Naive thymus-derived CD8-positive, alpha-beta T cell (primary cell): ENCODE measurements at places on chromosomes 3 and 15.

DNA sequence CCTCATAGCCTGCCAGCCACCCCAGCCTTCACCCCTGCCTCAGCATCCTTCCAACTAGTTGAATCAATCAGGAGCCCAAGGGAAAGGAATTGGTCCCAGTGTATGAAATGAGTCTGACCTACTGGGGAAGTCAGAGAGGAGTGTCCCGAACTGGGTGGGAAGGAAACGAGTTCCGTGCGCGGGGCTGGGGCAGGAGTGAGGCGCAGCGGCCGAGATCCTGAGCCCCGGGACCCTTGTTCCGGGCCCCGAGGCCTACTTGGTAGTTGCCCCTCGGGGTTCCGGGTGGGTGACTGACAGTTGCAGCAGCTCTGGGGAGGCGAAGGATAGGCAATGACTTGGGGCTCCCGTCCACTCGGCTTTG, 1.1 kb upstream of the PLCL2 start:
- H3K4me3 ChIP-seq = peak overlapping the region; percentile 73
- H3K36me3 ChIP-seq = no peaks in the 10 kb centered on the region
- DNase-seq = no peak
- H3K27ac ChIP-seq = peak overlapping the region; percentile 85
- H3K4me1 ChIP-seq = peaks cover 34% of the 10 kb centered on the region
- no peaks in the 10 kb centered on the region for H3K27me3 ChIP-seq

- DNase-seq = no peak
- no peak overlapping the region for H3K4me3 ChIP-seq
- H3K27me3 ChIP-seq = peaks cover 14% of the 10 kb centered on the region
- H3K27ac ChIP-seq = no peak overlapping the region
- peaks cover 17% of the 10 kb centered on the region for H3K36me3 ChIP-seq
- no peaks in the 10 kb centered on the region for H3K4me1 ChIP-seq
Measured at GRCh38 chr3:4245671-4246070, 57.5 kb upstream of the SETMAR start.

DNA sequence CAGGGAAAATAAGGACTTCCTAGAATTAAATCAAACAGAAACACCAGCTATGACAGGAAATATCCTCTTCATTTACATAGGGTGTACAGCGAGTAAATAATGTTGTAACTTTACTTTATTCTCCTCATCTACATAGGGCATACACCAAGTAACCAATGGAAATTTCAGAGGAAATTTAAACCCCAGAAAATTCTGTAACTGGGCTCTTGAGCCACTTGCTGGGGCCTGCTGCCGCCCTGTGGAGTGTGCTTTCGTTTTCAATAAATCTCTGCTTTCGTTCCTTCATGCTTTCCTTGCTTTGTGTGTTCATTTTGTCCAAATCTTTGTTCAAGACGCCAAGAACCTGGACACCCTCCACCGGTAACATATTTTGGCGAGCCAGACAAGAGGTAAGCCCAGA, 990.4 kb upstream of the CADM2 start:
- H3K4me3 ChIP-seq = no peak overlapping the region
- DNase-seq = no peak
- H3K27me3 ChIP-seq = no peaks in the 10 kb centered on the region
- H3K36me3 ChIP-seq = no peaks in the 10 kb centered on the region
- no peaks in the 10 kb centered on the region for H3K4me1 ChIP-seq
- no peak overlapping the region for H3K27ac ChIP-seq

- no peak overlapping the region for H3K4me3 ChIP-seq
- DNase-seq = no peak
- peaks cover 2% of the 10 kb centered on the region for H3K27me3 ChIP-seq
Measured at GRCh38 chr3:139234491-139234890, 109.3 kb upstream of the MRPS22 start.

DNA sequence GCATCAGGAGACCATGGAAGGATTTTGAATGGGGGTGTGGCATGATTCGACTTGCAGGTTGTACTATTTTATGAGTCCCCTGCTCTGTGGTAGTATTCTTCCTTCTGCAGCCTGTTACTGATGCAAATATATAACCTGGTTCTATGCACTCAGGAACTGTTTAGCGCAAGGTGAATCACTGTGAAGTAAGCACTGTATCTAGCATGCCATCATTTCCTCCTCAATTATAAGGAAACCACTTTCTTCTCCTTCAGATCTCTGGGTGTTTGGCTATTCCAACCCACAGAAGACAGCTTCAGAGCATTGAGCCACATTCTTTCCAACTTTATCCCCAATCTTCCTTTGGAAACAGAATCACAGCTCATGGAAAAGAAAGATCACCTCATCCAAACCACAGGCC, 176.7 kb downstream of the DIPK2A start:
- H3K27me3 ChIP-seq = peaks cover 9% of the 10 kb centered on the region
- no peak for DNase-seq
- no peaks in the 10 kb centered on the region for H3K36me3 ChIP-seq
- H3K27ac ChIP-seq = no peak overlapping the region
- H3K4me1 ChIP-seq = no peaks in the 10 kb centered on the region

GRCh38 chr3:123790254-123791072, 93.7 kb downstream of the MYLK start:
- no peaks in the 10 kb centered on the region for H3K4me1 ChIP-seq
- H3K27ac ChIP-seq = no peak overlapping the region
- H3K36me3 ChIP-seq = no peaks in the 10 kb centered on the region
- peaks cover 3% of the 10 kb centered on the region for H3K27me3 ChIP-seq
- DNase-seq = no peak

GRCh38 chr3:73601011-73601410, 23.7 kb downstream of the PDZRN3 start:
- no peaks in the 10 kb centered on the region for H3K4me1 ChIP-seq
- H3K27ac ChIP-seq = no peak overlapping the region
- H3K36me3 ChIP-seq = no peaks in the 10 kb centered on the region
- H3K27me3 ChIP-seq = peaks cover 1% of the 10 kb centered on the region

DNA sequence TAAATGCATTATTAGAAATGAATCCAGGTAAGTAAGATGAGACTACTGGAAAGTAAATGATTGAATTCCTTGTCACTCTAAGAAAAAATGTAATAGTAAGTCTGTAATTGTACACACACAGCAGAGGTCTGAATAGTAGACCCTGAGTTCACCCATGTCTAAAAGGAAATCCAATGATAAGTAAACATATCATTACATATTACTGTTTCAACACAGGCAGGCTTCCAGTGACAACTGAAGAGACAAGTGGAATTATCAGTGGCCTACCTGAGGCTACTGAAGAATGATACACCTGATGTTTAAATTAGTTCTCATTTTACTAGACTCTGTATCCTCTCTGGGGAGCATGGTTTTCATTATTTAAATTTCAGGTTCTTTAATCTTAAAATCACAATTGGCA, 6.2 kb upstream of the CCNL1 start:
- H3K4me1 ChIP-seq = peaks cover 8% of the 10 kb centered on the region
- no peaks in the 10 kb centered on the region for H3K27me3 ChIP-seq
- H3K4me3 ChIP-seq = no peak overlapping the region
- H3K36me3 ChIP-seq = no peaks in the 10 kb centered on the region

DNA sequence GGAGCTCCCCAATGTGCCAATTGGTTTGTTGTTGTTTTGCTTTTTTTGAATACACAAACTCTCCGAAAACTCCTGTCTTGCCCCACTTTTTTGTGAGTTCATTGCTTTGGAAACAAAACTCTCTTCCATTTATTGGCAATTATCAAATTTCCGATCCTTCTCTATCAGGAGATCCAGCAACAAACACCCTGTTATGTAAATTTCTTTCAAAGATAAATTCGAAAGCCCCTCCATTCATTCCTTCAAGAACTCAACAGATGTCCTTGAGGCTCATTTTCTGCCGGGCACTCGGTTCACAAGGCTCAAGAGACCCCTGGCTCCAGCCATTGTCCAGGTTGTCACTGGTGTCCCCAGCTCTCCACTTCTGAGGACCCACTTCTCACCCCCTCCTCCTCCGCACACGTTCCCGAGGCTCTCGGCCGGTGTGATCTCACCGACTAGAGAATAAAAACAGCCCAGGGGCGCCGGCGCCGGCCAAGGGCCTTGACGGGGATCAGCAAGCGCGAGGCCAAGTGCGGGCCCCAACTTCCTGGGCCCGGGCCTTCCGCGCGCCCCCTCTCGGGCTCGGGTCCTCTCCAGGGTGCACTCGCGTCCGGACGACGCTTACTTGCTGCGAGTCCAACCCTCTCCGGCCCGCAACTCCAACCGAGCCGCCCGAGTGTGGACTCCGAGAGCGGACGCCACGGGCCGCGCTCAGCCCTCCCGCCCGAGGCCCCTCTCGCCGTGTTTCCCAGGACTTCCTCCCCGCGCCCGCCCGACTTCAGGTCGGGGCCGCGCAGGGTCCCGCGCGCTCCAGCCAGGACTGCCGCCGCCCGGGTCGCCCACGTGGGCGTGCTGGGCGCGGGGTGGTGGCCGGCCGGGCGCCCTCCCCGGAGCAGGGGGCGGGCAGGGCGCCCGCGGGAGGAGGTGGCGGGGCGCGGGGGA, 533 bp upstream of the SMAD3 start:
- peak; percentile 28 for DNase-seq
- H3K4me3 ChIP-seq = peak overlapping the region; percentile 68
- no peaks in the 10 kb centered on the region for H3K27me3 ChIP-seq
- no peaks in the 10 kb centered on the region for H3K36me3 ChIP-seq

GRCh38 chr15:63977119-63977518, 69.2 kb downstream of the DAPK2 start:
- H3K27me3 ChIP-seq = no peaks in the 10 kb centered on the region
- H3K36me3 ChIP-seq = no peaks in the 10 kb centered on the region
- H3K4me3 ChIP-seq = no peak overlapping the region
- H3K4me1 ChIP-seq = peaks cover 2% of the 10 kb centered on the region
- H3K27ac ChIP-seq = no peak overlapping the region

GRCh38 chr3:4995500-4996053, 16.3 kb downstream of the BHLHE40 start:
- no peak overlapping the region for H3K4me3 ChIP-seq
- H3K27me3 ChIP-seq = no peaks in the 10 kb centered on the region
- H3K27ac ChIP-seq = no peak overlapping the region
- no peaks in the 10 kb centered on the region for H3K36me3 ChIP-seq

- H3K4me3 ChIP-seq = no peak overlapping the region
- DNase-seq = no peak
- H3K36me3 ChIP-seq = peaks cover 27% of the 10 kb centered on the region
- no peak overlapping the region for H3K27ac ChIP-seq
- H3K27me3 ChIP-seq = no peaks in the 10 kb centered on the region
Measured at GRCh38 chr3:182811269-182811596, 17.9 kb downstream of the ATP11B start.

DNA sequence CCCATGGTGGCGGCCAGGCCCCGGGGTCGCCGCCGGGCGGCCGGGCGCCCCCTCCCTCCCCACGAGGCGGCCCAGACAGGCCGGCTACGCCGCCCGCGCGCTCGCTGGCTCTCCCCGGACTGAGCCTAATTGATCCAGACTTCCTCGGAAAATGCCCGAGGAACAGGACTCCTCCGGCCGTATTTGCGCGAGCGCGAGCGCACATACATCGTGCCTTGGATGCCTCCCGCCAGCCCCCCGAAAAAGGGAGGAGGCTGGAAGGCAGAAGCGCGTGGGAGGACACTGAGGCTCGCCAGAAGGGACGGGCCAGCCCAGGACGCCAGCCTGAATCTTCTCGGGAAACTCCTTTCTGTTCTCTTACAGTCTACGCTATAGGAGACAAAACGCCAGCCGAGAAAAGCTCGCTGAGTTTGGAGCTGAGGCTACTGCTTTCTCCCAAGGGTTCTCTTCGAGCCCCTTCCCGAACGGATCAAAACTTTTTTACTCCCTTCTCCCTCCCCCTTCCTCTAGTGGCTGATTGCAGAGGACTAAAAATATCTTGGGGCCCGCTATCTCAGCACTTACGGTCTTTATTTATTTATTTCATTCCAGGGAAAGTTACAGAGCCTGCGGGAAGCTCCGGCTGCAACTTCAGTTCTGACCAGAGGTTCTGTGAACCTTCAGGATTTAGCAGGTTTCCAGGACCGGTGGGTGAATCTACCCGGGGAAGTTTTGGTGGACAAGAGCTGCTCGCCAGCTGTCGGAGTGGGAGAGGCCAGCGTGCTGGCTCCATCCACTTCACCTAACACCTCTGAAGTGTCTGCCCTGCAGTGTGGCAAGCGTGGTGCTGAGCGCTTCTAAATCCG, at the start of gene PDZRN3:
TSS of gene PDZRN3 (minus strand) at position 121 of the 845 bp plus-strand sequence.
- no peak for DNase-seq
- no peak within 1 kb of the TSS for H3K27ac ChIP-seq
- no peak within 1 kb of the TSS for H3K4me3 ChIP-seq
- H3K36me3 ChIP-seq = no peaks in the 10 kb centered on the region

DNA sequence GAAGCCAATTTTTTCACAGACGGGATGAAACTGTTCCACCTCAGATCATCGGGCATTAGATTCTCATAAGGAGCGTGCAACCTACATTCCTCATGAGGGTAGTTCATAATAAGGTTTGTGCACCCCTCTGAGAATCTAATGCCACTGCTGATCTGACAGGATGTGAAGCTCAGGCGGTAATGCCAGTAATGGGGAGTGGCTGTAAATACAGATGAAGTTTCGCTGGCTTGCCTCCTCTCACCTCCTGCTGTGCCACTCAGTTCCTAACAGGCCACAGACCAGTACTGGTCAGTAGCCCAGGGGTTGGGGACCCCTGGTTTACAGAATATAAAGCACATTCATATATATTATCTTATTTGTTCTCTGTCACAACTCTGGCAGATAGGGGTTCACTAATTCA, 2.1 kb upstream of the LIMD1 start:
- peak overlapping the region; percentile 89 for H3K4me3 ChIP-seq
- DNase-seq = no peak
- peak overlapping the region; percentile 48 for H3K27ac ChIP-seq
- H3K27me3 ChIP-seq = no peaks in the 10 kb centered on the region
- no peaks in the 10 kb centered on the region for H3K36me3 ChIP-seq
- peaks cover 45% of the 10 kb centered on the region for H3K4me1 ChIP-seq

DNA sequence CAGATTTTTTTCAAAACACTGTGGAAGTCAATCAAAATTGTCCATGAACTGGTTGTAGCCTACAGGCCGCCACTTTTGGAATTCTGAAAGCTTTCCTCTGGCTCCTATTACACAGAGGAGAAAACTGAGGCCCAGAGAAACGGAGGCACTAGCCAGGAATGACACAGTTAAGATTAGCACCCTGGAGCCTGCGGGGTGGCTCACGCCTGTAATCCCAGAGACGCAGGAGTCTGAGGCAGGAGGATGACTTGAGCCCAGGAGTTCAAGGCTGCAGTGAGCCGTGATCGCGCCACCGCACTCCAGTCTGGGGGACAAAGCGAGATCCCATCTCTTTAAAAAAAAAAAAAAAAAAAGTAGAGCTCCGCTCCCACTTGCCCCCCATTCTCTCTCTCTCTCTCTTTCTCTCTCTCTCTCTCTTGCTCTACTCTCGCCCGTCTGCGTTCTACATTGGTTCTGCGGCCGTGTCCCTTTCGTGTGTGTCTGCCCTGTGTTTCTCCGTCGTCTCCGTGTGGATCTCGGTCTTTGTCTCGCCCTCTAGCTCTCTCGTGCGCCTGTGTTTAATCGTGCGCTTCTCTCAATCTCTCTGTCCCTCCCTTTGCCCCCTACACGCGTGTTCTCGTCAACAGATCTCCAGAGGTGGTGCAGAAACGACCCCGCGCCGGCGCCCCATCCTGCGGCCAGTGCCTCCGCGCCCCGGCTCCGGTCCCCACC, 512 bp upstream of the TRH start:
- H3K4me1 ChIP-seq = peaks cover 14% of the 10 kb centered on the region
- H3K27me3 ChIP-seq = peaks cover 40% of the 10 kb centered on the region
- peak overlapping the region; percentile 53 for H3K4me3 ChIP-seq
- H3K36me3 ChIP-seq = no peaks in the 10 kb centered on the region
- no peak for DNase-seq

GRCh38 chr15:100055821-100056220, 286.0 kb downstream of the ADAMTS17 start:
- no peak overlapping the region for H3K27ac ChIP-seq
- DNase-seq = no peak
- H3K27me3 ChIP-seq = no peaks in the 10 kb centered on the region
- no peak overlapping the region for H3K4me3 ChIP-seq

GRCh38 chr15:55031727-55032126, 165.0 kb downstream of the RSL24D1 start:
- H3K36me3 ChIP-seq = no peaks in the 10 kb centered on the region
- H3K27me3 ChIP-seq = peaks cover 17% of the 10 kb centered on the region
- no peak overlapping the region for H3K27ac ChIP-seq
